ENCODE measurements at places on chromosomes 2 and 18.

DNA sequence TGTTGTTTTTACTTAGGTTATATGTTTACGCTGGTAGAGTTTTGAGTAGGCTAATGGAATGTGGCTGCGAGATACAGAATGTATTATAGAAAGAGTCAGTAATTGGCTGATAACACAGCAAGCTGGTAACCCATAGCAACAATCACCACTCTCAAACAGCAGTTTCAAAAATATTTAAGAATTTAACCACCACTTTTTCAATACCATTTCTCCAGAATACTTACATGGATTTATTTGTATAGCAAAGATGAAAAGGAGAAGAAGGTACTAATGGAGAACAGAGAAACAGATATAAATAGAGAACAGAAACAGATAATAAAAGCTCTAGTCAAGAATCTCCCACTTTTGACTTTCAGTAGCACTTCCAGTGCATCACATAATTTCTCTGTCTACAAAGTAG is 188.3 kb upstream of the SLC39A10 start:
- DNase-seq, result no peak

DNA sequence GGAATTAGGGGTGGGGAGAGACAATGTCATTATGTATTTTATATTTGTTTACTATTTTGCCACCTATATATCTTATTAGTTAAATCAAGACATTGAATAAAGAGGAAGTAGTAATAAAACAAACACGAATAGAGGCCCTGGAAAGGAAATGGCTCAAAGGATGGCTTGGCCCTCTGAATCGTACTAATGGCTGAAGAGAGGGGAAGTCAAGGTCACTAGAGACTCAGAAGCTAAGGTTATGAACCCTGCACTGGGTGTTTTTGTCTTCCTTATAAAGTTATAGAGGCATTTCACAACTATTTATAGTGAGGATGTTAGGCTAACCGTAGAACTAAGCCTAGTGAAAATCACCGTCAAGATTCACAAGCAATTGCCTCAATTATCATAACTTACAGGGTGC is 685.9 kb downstream of the ARHGAP15 start:
- DNase-seq, result no peak

DNA sequence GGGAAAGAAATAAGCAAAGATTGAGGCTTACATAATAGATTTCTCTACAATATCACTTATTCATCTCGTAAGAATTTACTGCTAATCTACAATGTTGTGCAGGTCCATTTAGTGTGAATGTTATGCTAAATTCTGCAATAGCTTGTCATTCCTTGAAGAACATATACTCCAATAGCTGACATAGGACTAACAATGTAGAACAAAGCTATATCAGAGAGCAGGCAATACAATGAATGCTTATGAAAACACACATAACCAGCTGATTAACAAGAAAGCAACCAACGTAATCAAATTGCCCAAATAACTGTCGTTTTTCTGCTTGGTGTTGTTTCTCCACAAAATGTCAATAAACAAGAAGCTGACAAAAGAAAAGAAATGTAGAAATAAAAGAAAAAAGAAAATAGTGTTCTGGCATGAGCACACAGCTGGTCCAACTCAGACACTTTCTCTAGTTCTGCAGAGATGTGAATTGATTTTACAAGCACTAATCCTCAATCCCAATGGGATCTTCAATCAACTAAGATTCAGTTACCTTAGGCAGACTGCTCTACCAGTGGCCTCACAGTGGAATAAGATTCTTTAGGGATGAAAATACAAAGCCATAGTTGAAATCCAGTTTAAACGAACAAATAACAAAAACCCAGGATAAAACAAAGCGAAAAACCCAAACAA is 1024.7 kb upstream of the PIK3C3 start:
- no peak for DNase-seq

GRCh38 chr2:68813596-68813995 is 57.6 kb downstream of the BMP10 start:
- DNase-seq, result no peak

GRCh38 chr2:65922030-65922429 is 489.6 kb upstream of the SPRED2 start:
- no peak for DNase-seq

DNA sequence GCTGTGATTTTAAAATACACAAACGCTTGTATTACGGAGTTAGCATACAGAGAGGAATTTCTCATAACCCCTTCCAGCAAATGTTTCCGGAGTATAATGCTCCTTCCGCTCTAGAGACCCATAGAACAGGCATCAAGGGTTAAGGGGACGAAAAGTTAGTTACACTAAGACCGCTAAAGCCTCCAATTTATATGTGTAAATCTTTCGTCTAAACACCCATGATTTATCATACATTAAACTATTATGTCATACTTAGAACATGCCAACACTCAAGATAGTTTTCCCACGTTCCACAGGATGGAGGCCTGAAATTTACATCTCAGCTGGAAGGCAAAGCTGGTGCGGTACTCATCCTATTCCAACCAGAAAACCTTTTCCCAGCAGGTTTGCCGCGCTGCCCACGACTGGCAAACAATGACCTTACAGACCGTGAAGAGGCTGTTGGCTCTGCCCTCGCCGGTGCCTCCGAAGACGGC is 650 bp downstream of the ORMDL1 start:
- no peak for DNase-seq

DNA sequence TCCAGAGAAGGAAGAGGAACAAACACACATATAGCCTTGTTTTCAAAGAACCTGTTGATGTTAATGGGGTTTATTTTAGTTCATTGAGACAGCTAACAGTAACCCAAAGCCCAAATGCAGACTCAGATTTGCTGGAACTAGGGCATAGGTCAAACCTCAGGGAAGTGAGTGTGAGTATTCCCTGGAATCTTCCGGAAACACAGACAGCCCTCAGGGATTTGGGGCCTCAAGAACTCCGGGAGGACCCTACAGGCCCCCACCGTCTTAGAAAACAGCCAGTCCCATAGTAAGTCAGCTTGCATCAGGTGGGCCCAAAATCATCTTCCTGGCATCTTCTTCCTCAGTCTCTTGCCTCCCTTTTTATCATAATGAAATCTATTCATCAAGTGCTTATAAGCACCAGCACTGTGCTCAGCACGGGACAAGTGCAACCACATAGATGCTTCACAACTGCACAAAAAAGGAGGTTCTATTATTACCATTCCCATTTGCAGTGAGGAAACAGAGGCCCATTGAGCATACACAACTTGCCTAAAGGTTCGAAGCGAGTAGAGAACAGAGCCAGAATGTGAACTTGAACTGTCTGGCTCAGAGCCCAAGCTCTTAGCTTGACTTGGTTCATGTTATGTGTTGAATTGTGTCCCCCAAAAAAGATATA is 50.2 kb upstream of the BCL11A start:
- DNase-seq, result no peak

DNA sequence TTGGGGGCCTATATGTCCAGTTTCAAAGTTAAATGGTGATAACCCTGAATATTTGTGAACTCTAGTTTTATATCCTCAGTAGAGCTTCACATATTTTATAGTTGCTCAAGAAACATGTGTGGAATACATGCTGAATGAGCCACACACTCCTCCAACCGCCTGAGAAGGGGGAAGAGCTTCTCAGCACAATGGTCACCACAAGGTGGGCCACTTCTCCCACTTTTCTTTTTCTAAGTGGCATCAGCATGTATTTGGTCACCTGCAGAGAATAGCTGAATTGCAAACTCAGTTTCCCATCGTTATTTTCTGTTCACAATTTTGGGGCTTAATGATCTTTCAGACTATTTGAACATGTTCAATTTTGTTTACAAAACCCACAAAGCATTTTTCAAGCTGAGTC is 340.5 kb downstream of the PARD3B start:
- DNase-seq, result no peak

- DNase-seq, result no peak
Measured at GRCh38 chr2:50515638-50516037, 516.3 kb downstream of the NRXN1 start.

- DNase-seq, result no peak
Measured at GRCh38 chr2:160347269-160347863, 146.2 kb downstream of the RBMS1 start.

GRCh38 chr2:110881908-110882307 is 149.5 kb downstream of the ACOXL start:
- no peak for DNase-seq

DNA sequence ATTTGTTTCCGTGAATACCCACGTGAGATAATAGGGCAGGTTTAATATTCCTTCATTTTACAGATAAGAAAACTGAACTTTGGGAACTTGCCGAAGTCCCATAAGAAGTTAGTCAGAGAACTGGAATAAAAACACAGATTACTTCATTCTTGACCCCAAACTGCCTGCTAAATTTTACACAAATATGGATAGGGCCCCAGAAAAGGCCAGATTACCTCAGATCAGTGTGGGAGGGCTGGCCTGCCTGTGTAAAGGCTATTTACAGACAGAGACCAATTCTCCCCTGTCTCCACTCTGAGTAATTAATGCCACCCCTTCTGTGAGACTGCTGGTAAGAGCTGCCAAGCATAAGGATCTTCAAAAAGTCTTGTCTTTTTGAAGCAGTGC is 139.2 kb downstream of the MGAT5 start:
- no peak for DNase-seq

GRCh38 chr2:100214265-100214971 is 72.0 kb upstream of the AFF3 start:
- no peak for DNase-seq

GRCh38 chr2:42191285-42192009 is 22.3 kb downstream of the EML4 start:
- no peak for DNase-seq

GRCh38 chr2:37720533-37721200 is 49.2 kb upstream of the CDC42EP3 start:
- no peak for DNase-seq

DNA sequence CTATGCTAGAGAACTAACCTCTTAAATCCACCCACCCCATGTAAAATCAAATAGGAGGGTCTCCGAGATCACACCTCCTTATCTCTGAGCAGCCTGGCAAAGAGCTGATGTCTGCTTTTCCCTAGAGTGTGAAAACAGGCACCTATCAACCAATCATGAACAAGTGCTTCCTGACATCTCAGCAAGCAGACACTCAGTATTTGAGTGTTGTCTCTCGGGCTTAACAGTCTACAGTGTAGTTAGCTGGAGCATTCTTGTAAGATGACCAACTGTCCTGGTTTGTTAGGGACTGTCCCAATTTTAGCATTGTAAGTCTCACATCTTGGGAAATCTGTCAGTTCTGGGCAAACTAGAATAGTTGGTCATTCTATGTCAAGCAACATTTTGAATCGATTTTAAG is 26.4 kb downstream of the MARCHF4 start:
- DNase-seq, result no peak

DNA sequence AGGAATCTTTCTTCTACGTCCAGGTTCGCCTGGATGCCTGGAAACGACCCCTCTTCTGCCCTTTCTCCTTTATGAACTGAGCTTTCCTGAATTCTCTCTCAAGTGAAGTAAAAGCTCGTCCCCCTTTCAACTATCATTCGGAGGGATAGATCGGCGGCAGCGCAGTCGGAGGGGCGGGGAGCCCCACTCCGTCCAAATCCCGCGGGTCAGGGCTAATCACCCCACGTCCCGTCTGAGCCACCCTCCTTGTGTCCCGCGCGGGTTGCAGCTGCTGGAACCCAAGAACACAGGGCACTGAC is 367 bp downstream of the FBXO48 start:
- DNase-seq, result no peak

DNA sequence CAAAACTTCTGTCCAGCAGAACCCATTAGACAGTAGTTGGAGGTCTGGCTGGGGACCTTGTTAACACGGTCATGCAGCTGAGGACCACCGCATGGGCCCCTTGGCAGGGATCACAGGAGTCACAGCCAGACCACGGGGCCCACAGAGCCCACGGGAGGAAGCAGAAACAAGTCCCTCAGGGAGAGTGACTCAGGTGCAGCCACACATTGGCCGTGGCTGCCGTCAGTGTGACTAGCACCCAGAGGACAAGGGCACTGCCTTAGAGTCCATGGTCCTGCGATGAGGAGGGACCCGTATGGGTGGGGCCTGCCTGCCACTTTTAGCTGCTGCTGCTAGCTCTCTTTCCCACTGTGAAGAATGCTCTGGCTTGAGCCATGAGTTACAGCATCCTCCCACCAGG is 5.9 kb upstream of the RFX8 start:
- DNase-seq, result no peak

- no peak for DNase-seq
Measured at GRCh38 chr2:237735798-237736197, 62.8 kb upstream of the RBM44 start.

- no peak for DNase-seq
Measured at GRCh38 chr2:233211548-233211895, 40.0 kb upstream of the ATG16L1 start.

DNA sequence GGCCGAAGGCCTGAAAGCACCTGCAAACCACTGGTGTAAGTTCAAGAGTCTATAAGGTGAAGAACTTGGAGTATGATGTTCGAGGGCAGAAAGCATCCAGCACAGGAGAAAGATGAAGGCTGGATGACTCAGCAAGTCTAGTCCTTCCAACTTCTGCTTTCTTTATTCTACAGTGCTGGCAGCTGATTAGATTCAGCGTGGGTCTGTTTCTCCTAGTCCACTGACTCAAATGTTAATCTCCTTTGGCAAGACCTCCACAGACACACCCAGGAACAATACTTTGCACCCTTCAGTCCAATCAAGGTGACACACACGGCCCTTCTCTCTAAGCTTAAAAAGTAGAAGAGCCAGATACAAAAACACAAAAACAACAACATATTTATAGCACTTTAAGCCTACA is 43.4 kb downstream of the NMS start:
- DNase-seq, result no peak

DNA sequence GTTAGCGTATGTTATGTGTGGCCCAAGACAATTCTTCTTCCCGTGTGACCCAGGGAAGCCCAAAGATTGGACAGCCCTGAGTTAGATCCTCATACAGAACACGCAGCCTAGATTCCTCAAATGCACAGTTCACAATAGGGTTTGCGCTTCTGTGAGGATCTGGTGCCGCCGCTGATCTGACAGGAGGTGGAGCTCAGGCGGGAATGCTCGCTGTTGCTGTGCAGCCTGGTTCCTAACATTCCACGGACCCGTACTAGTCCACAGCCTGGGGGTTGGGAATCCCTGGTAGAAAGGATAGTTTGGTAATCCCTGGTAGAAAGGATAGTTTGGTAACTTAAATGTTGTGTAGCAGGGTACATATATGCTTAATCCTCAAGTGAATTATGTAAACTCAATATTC is 27.0 kb downstream of the MAPRE3 start:
- no peak for DNase-seq

GRCh38 chr2:38215993-38216392 is 140.0 kb upstream of the CYP1B1 start:
- no peak for DNase-seq

GRCh38 chr2:161662373-161662772 is 38.2 kb downstream of the SLC4A10 start:
- DNase-seq, result no peak

DNA sequence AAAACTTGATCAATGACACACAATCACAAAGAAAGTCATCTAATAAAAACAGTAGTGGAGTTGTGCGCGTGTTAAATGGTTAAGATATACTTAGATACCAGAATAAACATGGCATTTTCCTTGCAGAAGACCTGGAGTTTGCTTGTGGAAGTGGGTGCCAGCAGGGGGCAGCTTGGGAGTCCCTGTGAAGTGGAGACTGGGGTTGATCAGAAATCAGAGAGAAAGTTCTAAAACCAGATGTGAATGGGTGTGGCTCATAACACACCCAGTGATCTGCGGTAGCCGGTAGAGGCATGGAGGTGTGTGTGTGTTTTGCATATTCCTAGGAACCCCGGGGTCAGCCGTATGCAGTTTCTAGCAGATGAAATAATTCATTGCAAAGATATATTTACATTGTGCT is 300.1 kb upstream of the TRIB2 start:
- peak; percentile 26 for DNase-seq

GRCh38 chr18:9643549-9643948 is 29.2 kb upstream of the PPP4R1 start:
- DNase-seq, result no peak

Measured in activated T-cell treated with anti-CD3 and anti-CD28 coated beads for 24 hours (primary cell).